ENCODE measurements at places on chromosomes 2 and 18. TPM values are rescaled to one million over a fixed set of nuclear protein-coding genes. Genes with fewer than 3 reads are reported as not detected.

- DNase-seq: no peak
Measured at GRCh38 chr2:204505946-204506345, 39.3 kb upstream of the PARD3B start.

GRCh38 chr2:203781151-203781550 lies 74.7 kb downstream of the CD28 start:
- no peak for DNase-seq

DNA sequence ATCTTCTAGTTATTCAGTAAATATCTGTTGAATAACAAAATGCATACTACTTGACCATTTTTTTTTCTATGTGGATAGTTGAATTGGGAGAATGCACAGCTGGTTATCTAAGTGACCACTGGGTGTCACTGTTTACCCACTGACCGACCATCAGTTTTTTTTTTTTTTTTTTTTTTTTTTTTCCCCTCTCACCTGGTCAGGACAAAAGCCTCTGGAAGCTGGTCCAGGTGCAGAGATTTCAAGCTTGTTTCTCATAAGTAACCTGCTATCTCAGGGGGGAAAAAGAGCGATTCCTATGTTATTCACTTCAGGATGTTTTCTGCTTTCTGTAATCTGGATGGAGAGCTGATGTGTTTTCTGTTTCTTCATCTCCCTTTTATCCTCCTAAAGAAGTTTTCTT lies 256.0 kb downstream of the DCDC2C start:
- peak; percentile 47 for DNase-seq

GRCh38 chr2:101793277-101793969 lies 95.9 kb downstream of the MAP4K4 start:
- DNase-seq: no peak

DNA sequence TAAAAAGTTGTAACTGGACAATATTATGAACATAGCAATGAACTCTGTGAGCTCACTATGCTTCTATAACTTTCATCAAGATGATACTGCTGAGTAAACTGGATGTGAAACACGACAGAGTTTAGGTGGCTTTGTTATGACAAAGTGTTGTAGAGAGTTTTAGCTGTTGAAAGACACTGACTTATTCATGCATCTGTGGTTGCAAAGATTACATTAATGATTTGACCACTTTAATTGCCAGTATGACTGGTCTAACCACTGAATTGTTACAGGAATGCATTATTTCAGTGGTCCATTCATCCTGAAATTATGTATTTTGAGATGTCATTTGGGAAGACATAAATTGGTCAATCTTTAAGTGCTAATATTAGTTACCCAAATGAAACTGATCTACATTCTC lies 117.9 kb downstream of the SPHKAP start:
- DNase-seq: no peak

DNA sequence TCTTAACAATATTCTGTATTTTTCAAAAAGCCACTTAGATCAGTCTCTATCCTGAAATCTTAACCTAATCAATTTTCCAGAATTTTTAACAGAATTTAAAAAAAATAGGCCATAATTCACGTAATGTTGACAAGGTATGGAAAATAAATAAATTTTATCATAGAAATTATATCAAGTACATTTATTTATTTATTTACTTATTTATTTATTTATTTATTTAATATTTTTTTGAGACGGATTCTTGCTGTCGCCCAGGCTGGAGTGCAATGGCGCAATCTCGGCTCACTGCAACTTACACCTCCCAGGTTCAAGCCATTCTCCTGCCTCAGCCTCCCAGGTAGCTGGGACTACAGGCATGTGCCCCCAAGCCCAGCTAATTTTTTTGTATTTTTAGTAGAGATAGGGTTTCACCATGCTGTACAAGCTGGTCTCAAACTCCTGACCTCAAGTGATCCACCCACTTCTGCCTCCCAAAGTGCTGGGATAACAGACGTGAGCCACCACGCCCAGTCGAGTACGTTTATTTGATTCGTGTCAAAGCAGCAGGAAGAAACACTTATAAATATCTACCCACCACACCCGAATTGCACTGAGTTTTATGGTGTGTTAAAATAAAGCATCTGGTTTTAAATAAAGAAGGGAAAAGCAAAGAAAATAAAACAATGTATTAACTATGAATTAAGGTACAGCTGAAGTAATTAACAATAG lies 60.1 kb downstream of the DSC3 start:
- no peak for DNase-seq

DNA sequence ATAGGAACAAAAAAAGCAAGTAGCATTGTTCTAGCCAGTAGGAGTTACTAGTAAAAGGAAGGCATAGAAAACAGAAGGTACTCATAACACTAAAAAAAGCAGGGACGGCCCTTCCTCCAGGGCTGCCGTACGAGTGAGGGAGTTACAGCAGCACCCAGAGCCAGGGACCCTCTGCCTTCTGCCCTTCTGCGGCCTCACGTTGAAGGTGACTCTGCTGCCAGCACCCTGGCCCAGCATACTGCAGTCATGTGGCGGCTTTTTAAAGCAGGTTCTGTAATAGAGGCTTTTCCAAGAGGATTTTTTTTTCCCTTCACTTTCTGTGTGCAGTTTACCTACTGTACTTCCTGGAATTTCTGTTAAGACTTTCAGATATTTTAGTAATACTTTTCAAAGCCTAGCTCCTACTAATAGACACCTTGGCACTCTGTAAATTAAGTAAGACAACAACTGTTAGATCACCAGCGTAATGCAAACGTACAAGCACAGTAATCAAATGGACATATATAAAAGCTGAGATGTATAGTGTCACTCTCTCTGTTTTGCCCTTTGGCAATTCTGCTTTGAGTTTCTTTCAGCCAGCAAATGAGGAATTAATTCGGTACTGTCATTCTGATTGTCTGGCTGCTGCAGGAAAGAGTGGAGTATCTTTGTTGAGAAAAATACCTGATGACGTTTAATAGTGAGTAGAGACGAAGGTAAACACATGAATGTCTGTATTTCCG lies 161.5 kb downstream of the PTGR3 start:
- DNase-seq: no peak

GRCh38 chr2:138277062-138277461 lies 224.5 kb upstream of the SPOPL start:
- no peak for DNase-seq

GRCh38 chr2:112669667-112670066 lies 23.9 kb downstream of the SLC20A1 start:
- DNase-seq: no peak

GRCh38 chr18:46418663-46419260 lies 238.3 kb downstream of the LOXHD1 start:
- peak; percentile 34 for DNase-seq

GRCh38 chr2:108787216-108787541 lies 608 bp downstream of the CCDC138 start:
- peak; percentile 0 for DNase-seq

GRCh38 chr2:3785220-3785889 lies 82.0 kb downstream of the DCDC2C start:
- DNase-seq: no peak

DNA sequence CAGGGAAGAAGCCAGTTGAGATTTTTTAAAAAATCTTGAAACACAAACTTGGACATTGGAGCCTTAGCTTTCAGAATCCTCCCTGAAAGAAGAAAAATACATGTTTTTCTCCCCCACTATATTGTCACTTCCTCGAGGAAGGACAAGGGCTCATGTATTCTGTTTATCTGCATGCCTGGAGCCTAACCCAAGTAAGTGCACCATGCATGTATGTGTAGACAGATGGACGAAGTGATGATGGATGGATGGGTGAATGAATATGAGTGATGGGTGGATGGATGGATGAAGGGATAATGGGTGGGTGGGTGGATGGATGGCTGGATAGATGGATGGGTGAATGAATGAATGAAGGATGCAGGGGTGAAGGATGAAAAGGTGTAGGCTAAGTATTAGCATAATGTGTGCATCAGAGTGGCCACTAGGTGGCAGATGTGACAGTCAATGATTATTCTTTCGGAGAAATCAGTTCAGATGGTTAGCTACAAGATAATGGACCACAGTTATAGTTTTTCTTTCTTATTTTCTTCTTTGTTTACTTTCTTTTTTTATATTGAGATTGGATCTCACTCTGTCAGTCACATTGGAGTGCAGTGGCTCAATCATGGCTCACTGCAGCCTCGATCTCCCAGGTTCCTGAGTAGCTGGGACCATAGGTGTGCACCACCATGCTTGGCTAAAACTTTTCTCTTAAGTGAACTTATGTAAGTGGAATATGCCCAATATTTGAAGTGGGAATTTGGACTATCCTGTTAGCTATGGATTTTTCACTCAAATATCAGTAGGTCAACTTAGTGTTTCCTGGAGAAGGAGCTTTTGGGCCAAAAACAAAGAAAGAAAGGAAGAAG lies 18.5 kb upstream of the CCDC93 start:
- no peak for DNase-seq

The CYS1 gene
- total RNA-seq: 2.0 TPM

The APCDD1 gene
- total RNA-seq: 91.9 TPM

The EVX2 gene
- total RNA-seq: 0.17 TPM

The COL3A1 gene
- total RNA-seq: 3,051 TPM
